ENCODE measurements at places on chromosomes 7 and 10.

DNA sequence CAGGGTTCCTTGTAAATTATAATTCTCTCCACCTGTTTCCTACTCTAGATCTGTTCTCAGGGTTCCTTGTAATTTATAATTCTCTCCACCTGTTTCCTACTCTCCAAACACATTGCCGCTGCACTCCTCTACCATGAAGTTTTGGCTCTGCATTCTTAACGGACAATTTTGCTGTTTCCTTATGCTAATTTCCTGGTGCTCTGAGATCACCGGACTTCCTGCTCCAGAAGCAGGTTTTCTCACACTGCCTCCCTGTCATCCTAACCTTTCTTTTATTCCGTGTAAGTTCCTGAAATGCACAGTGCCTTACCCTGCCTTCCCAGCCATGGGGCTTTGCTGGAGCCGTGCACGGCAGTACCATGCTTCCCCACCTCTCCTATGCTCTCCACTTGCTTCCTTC lies 256.8 kb downstream of the PLXNA4 start:
- DNase-seq, result no peak

DNA sequence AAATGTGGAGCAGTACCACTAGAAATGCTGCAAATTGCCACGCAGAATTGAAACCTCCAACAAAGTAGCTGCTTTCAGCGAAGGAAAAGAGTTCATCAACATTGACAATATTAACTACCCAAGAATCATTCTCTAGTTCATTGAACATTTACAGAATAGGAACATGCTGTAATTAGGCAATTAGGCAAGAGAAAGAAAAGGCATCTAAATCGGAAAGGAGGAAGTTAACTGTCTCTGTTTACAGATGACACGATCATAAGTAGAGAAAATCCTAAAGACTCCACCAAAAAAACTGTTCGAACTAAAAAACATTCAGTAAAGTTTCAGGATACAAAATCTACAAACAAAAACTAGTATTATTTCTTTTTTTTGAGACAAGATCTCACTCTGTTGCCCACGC lies 8.9 kb upstream of the PKD1L1 start:
- no peak for DNase-seq

DNA sequence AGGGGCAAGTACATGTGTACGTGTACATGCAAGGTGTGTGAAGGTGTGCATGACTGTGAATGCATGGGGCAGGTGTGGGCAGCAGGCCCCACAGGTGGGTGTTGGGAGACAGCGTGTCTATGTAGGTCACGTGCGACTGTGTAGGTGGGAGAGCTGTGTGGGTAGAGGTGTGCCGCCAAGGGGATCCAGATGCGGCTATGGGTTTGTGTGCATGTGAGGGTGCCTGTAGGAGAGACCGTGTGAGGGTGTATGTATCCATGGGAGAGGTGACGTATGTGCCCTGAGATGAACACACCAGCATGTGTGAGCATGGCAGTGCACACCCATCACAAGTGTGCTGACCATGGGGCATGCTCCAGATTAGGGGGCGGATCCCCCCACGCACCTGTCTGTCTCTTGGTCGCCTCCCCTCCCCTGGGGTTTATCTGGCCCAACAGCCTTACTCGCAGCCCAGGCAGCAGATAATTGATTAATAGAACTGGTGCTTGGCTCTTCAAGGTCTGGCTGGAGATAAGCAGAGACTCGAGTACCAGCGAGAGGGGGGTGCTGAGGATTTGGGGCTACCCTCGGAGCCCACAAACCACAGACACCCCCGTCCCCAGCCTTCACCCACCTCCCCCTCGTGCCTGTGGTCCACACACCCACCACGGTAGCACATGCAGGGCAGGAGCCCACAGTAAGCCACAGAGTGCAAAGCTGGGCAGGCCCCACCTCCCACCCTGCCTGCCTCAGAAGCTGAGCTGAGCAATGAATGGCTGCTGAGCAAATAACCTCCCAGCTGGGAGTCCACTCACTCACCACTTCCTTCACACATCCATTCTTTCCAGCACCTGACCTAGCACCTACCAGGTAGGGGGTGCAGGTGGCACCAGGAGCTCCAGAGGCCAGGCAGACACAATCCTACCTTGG lies 41.4 kb upstream of the ZMIZ1 start:
- DNase-seq, result peak; percentile 22

- no peak for DNase-seq
Observed at GRCh38 chr10:100036850-100037249, 27.1 kb upstream of the DNMBP start.

DNA sequence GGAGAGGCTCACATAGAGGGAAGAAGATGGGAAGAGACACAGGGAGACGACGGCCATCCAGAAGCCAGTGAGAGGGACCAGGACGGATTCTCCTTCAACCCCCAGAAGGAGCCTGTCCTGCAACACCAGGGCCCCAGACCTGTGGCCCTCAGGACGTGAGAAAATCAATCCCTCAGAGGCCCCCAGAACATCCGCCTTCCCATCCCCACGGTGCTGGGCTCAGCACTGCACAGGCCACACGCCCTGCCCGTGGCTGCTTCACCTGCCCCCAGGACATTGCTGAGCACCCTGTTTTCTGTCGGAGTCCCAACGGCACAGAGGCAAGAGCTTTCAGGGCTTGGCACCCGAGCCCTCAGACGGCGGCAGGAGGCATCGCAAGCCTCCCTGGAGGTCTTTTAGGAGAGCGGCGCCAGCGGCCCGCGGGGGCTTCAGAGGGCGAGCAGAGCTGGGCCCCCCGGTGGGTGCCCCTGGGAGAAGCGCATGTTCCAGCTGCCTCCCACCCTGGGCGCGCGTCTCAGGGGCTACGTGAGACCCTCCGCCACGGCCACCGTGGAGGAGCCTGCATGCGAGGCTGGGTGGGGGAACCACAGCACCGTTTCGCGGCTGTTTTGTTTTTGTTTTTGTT lies 42.8 kb downstream of the PDGFA start:
- DNase-seq, result no peak

- DNase-seq, result no peak
Observed at GRCh38 chr10:69479240-69480067, 28.2 kb downstream of the TSPAN15 start.

GRCh38 chr10:131725581-131726069 lies 175.2 kb upstream of the PPP2R2D start:
- DNase-seq, result no peak

DNA sequence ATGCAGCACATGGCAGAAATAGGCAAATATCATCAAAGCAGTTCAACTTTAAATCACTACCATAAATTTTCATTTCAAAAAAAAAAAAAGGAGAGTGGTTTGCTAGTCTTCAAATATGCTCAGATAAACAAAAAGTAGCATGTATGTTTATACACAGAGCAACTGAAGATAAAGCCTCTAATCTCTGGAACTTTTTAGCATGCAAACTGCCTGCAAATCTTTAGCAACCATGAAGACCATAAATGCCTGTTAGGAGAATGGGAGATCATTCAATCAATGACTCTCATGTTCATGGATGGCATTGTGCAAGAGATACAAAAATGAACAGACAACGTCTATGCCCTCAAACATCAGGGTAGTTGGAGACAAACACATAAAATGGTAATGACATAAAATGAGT lies 57.3 kb downstream of the ORC5 start:
- no peak for DNase-seq

DNA sequence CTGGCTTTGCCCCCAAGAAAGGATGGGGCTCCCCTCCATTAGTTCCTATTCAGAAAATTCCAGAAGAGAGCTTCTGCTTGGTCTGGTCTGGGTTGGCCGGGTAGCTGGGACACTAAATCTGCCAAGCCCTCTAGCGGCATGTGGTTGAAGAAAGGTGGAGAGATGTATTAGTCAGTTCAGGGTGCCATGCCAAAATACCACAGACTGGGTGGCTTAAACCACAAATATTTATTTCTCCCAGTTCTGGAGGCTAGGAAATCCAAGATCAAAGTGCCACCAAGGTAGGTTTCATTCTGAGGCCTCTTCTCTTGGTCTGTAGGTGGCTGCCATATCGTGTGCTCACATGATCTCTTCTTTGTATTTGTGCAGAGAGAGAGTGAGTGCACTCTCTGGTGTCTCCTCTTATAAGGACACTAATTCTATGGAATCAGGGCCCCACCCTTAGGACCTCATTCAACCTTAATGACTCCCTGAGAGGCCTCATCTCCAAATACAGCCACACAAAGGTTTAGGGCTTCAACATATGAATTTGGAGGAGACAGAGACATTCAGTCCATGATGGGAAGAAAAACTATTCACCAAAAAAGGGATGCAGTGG lies 38.7 kb upstream of the MTPAP start:
- no peak for DNase-seq

GRCh38 chr10:22934726-22935125 lies 6.9 kb downstream of the ARMC3 start:
- DNase-seq, result no peak

- DNase-seq, result no peak
Observed at GRCh38 chr7:101815826-101816594, 1.4 kb upstream of the CUX1 start.

- no peak for DNase-seq
Observed at GRCh38 chr10:81953420-81953819, 78.4 kb downstream of the NRG3 start.

GRCh38 chr10:129712000-129712399 lies 245.0 kb downstream of the MGMT start:
- no peak for DNase-seq

All from activated CD8-positive, alpha-beta memory T cell treated with anti-CD3 and anti-CD28 coated beads for 1 hour (primary cell).